Myocyte (in vitro differentiated cells): ENCODE measurements at places on chromosomes 3 and 15. TPM values are rescaled to one million over a fixed set of nuclear protein-coding genes. Genes with fewer than 3 reads are reported as not detected.
A peak's percentile ranks its signal among the peaks of the same experiment; 100 is the strongest.

PPM1L gene
- 4.0 and 5.1 TPM in 2 replicates for total RNA-seq

- no peak for DNase-seq
These were observed 59.8 kb upstream of the GYG1 start for GRCh38 chr3:148931574-148931973.

- DNase-seq, result no peak
These were observed 693 bp upstream of the STAB1 start for GRCh38 chr3:52494445-52494844.

DNA sequence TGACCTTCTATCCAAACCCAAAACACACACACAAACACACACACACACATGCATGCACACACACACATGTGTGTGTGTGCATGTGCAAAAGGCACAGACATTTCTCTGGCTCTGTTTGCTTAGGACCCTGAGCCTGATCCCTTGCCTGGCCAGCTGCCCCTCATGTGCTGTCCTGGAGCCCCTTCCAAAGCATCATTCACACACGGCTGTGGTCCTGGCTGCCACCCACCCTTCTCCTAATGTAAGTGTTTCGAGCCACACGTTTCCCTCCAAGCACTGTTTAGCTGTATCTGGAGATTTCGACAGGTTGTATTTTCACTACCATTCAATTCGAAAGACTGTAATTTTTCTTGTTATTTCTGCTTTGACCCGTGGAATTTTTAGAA is 45.8 kb upstream of the KLF13 start:
- DNase-seq, result no peak

NMD3 gene
- 38.0 and 38.6 TPM in 2 replicates for total RNA-seq

- DNase-seq, result peak; percentile 9
These were observed 33.3 kb downstream of the GABPB1 start for GRCh38 chr15:50321680-50322210.

- peak; percentile 1 for DNase-seq
These were observed 12.6 kb upstream of the PAK2 start for GRCh38 chr3:196726788-196727675.

SLC9C1 gene
- total RNA-seq, result not detected in 2 replicates

CLDN18 gene
- not detected in 2 replicates for total RNA-seq
